ENCODE measurements at places on chromosomes 7 and 10. TPM values are rescaled to one million over a fixed set of nuclear protein-coding genes. Genes with fewer than 3 reads are reported as not detected.
A peak's percentile ranks its signal among the peaks of the same experiment; 100 is the strongest.

Gene STMP1
- 28.0 TPM for total RNA-seq

GRCh38 chr7:134448356-134449229 lies 10.3 kb downstream of the AKR1B1 start:
- no peak for DNase-seq

Gene NUTM2E
- not detected for total RNA-seq

Gene CYP3A4
- total RNA-seq = 3.2 TPM

Gene VPS37D
- total RNA-seq = 0.76 TPM

DNA sequence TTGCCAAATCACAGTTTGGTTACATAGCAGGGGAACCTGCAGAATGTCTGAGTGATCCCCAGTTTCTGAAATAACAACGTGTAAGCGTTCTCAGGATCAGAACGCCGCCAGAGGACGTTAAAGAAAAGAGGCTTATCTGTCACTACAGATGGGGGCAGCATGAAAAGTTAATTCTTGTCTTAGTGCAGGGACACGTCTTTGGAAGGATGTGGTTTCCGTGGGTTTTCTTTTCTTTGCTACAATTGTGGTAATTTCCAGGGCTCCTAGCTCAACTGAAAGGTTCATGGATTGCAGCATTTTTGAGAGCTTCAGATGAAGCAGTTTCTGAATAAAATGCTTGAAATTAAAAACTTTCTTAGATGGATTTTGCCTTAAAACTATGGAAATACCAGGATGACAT lies 106.6 kb downstream of the PRKCQ start:
- DNase-seq = no peak

Gene PIK3AP1
- 3.5 TPM for total RNA-seq

GRCh38 chr7:138243430-138243829 lies 167.2 kb downstream of the AKR1D1 start:
- DNase-seq = no peak

Gene APBB1IP
- 1.5 TPM for total RNA-seq

- DNase-seq = no peak
These were observed 71.4 kb downstream of the AHR start for GRCh38 chr7:17369691-17370426.

DNA sequence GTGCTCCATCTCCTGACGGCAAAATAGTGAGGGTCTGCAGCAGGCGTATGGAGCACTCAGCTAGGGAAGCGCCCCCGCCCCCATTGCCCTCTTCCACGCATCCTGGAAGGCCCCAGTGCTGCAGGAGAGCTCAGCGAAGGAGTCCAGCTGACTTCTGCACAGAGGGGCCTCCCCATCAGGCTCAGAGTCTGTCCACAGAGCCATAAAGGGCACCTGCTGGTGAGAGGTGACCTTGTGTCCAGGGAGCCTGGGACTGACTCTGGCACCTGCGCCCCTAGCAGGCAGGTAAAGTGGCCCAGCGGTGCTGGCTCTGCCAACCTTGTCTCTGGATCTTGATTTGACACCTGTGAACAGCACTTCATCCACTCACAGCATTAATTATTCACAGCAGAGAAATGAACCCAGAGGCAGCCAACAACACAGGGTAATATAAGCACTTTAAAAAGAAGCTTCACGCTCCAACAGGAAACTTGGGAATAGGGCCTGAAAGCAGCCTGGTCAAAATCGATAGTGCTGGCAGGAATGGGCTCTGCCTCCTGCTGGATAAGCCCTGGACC lies 59.6 kb downstream of the VOPP1 start:
- DNase-seq = no peak

Gene ACHE
- 21.4 TPM for total RNA-seq

DNA sequence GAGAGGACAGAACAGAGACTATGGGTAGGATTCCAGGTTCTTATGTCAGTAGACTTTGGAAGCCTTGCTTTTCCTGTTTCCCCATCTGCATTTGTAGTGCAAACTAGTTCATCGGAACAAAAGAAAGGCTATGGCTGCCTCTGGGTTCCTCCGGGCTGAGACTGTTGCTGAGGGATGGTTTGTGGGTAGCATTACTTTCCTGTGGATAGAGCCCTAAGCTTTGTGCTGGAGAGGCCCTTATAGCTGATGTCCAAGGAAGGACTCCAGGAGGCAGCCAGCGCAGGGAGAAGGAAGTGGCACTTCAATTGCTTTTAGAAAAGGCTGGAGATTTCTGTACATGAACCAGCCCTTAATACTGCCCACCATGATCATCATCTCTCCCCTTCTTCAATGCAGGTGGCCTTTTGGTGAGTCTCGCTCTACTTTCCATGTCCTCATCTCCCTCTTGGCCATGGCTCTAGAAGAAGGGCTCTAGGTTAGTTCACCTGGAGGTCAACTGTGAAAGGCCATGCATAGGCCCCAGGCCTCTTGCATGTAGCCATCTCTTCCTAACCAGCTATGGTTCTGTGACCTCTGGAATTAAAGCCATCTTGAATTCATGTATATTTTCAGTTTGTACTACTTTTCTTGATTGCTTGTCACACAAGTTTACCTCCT lies 15.4 kb downstream of the MXI1 start:
- no peak for DNase-seq

DNA sequence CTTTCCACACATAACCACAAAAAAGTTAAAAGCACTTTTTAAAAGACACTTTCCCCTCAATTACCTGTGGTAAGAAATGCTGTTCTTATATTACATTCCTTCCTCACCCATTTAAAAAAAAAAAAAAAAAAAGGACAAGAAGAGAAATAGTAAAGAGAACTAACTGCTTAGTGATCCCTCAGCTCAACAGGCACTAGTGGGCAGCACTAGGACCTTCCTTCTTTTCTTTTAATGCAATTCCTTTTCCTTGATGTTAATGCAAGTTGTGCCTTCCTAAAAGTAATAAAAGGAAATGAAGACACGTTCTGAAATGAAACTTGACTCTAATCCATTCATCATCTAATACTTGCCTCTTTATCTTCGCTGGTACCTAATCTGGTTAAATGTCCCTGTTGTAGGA lies 189.7 kb downstream of the TCF7L2 start:
- DNase-seq = no peak

- DNase-seq = no peak
These were observed 55.0 kb downstream of the EBF3 start for GRCh38 chr10:129909080-129909479.

DNA sequence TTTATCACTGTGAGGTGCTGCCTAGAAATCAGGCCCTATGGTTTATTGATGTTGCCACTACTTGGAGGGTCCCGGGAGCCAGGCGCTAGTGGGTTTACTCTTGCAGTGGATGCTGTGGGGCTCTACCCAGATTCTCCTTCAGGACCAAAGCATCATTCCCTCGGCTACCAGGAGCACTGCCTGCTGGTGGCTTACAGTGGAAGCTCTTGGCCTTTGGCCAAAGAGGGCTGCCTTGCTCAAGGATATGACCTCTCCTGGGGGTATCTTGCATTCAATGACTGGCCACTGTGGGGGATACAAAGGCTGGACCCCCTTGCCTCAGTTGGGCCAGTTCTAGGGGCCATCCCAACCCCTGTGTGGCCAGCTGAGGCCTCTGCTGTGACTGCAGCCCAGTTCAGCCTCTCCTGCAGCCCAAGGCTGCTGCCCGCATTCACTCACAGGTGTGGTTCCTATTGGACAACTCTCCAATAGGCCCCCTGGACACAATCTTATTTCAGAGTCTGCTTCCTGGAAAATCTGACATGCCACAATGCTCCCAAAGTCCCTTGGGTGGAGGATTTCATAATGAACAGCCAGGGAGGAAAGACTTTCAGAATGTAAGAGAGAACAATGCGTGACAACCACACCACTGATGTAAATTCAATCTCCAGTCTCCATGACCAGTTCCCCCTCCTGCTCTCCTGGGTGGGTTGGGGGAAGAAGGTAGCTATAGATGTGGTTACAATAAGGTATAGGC lies 196.3 kb downstream of the SNX10 start:
- no peak for DNase-seq

Gene CNPY1
- not detected for total RNA-seq

- peak; percentile 67 for DNase-seq
These were observed 16.2 kb downstream of the SLC16A12 start for GRCh38 chr10:89518876-89519842.

Gene ITPRID1
- total RNA-seq = not detected

GRCh38 chr10:36547965-36548364 lies 577.4 kb upstream of the ANKRD30A start:
- DNase-seq = no peak

Gene EBLN1
- total RNA-seq = not detected

Gene MYH16
- total RNA-seq = not detected

DNA sequence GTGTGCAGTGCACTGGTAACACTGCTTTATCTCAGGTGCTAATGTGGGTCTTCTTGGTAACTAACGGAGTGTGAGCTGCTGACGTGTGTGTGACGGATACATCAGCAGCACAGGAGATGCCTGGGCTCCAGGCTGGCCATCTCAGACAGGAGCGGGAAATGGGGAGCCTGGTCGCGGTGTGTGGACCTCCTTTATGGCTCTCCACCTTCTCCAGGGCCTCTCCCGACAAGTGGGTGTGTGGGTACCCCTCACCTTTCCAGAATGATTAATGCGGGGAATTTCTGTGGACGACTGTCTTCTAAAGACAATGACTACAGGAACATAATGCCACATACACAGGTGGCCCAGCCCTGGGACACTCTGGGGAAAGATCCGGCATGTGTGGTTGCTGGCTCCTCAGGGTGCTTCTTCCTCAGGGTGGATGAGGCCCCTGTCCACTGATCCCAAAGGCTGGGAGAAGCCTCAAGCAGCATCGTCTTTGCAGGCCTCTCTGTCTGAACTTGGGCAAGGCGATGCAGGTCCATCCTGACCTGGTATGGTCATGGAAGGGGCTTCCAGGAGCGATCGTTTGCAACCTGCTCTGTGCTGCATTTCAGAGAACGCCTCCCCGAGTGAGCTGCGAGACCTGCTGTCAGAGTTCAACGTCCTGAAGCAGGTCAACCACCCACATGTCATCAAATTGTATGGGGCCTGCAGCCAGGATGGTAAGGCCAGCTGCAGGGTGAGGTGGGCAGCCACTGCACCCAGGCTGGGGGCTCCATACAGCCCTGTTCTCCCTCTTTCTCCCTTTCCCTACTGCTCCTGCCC lies 20.3 kb upstream of the CSGALNACT2 start:
- no peak for DNase-seq

GRCh38 chr7:102292813-102293798 lies 6.4 kb downstream of the SH2B2 start:
- no peak for DNase-seq

Gene RET
- total RNA-seq = 2.6 TPM

- DNase-seq = no peak
These were observed 10.0 kb downstream of the GLI3 start for GRCh38 chr7:42227021-42227420.

Gene PAPSS2
- 3.8 TPM for total RNA-seq

- no peak for DNase-seq
These were observed 9.9 kb downstream of the CCNY start for GRCh38 chr10:35346248-35346647.

- no peak for DNase-seq
These were observed 48.1 kb upstream of the TARP start for GRCh38 chr7:38321515-38321944.

- DNase-seq = no peak
These were observed 10.1 kb downstream of the CARD11 start for GRCh38 chr7:3033581-3033980.

Gene NOS3
- total RNA-seq = 5.8 TPM

- DNase-seq = peak; percentile 84
These were observed 540 bp downstream of the SNX13 start for GRCh38 chr7:17939606-17940301.

- DNase-seq = peak; percentile 52
These were observed 68.6 kb downstream of the C7orf25 start for GRCh38 chr7:42843205-42843800.

- DNase-seq = no peak
These were observed 10.4 kb downstream of the CPA2 start for GRCh38 chr7:130276796-130277762.
